Left ventricle myocardium superior (tissue), 1 donor: ENCODE measurements at places on chromosomes 6 and 20. TPM values are rescaled to one million over a fixed set of nuclear protein-coding genes. Genes with fewer than 3 reads are reported as not detected.

DNA sequence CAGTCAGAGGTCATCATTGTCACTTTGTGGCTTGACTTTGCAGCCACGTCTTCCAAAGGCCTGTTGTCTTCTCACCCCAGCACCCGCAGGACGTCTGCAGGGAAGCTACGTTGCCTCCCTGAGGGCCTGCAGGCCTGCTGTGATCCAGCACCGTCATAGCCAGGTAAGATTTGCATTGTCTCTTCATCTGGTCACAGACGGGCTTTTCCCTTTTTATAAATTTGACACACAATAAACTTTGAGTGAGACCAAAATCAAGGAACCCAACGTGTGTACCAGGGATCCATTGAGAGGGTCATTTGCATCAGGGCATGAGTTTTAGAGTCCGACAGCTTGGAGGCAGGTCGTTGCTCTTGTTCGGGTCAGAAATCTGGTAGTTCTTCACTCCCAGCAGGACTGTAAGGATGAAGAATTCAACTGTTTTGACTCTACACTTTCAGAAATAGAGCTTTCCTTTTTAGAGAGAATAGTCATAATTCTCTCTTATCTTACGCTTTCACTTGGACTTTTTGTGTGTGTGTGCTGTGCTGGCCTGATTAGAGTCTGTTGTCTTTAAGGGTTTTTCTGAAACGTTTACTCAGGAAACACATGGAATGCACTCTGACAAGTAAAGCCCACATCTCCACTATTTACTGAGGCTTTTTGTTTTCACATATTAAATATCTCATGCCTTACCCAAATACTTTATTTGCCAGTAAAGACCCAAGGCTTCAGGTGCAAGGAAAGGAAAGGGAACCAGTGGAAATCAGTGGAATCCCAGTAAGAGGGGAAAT is 177.2 kb upstream of the TAB2 start:
- no peak for DNase-seq

GRCh38 chr6:68082086-68082485 is 553.0 kb upstream of the ADGRB3 start:
- no peak for DNase-seq

DNA sequence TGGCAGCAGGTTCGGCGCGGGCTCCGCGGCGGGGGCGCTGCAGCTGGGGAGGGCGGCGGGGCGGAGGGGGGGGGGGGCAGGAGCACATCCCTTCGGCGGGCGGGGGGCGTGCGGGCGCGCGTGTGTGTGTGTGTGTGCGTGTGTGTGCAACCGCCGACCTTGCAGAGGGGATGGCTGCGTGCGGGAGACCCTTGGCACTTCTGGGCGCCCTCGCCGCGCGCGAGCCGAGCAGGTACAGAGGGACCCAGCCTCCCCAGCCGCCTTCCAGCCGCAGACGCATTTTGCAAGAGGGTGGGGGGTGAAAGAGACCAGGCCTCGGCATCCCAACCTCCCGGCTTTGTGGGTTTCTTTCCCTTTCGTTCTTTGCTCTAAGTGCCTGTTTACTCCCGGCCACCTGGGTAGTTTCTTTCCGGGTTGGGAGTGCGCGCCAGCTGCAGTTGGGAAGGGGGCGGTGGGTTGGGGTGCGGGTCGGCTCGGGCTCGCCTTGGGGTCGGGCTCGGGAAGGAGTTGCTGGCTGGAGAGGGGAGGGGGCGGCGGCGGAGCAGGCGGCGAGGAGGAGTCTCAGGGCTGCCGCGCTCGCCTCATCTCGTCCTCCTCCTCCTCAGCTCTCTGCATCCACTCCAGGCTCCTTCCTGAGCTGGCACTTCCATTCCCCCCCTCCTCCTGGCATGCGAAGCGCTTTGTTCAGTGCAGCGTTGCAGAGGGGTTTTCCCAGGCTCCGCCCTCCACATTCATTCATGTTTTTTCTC is 620 bp downstream of the HIVEP1 start:
- DNase-seq, result peak; percentile 69

DNA sequence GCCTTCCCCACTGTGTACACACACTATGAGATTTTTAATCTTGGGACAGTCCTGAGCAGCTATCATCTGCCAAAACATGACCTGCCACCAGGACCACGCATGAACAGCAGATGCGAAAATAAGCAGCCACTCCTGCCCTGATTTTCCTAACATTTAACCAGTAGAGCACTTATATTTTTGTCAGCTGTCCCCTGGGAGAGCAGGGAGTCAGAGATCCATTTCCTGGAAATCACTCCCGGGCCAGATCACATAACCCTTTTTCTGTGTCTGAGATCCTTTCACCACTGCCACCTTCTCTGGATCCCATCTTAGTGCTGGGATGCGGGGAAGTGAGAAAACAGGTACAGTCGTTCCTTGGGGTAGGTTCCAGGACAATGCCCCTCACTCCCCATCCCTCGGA is 5.7 kb downstream of the SDCBP2 start:
- peak; percentile 1 for DNase-seq

Gene BPIFB4
- not detected for total RNA-seq

- no peak for DNase-seq
These were observed 6.3 kb downstream of the EBF4 start for GRCh38 chr20:2698912-2699311.

DNA sequence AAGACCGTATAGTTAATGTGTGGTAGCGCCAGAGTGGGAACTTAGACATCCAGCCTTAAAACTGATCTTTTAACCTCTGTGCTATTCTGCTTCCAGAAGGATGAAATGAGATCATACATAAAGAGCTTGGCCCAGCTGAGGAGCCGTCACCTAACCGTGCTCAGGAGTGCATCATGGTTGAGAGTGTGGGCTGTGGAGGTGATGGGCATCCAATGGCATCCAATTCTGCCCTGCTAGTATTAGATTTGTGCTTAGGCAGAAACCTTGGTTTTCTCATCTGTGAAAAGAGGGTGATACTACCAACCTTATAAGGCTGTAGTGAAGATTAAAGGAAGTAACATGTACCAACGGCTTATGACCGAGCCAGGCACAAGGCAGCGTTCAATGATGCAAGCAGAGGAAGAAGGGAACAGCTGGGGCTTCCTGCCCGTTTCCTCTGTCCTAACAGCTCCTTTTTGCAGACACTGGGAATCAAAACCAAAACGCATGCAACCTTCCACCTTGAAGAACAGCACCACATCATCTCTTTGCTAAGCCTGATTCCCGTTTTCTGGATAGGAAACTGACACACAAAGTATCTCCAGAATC is 1.3 kb downstream of the SLC22A16 start:
- no peak for DNase-seq

GRCh38 chr6:163738304-163738703 is 323.8 kb downstream of the QKI start:
- DNase-seq, result no peak

DNA sequence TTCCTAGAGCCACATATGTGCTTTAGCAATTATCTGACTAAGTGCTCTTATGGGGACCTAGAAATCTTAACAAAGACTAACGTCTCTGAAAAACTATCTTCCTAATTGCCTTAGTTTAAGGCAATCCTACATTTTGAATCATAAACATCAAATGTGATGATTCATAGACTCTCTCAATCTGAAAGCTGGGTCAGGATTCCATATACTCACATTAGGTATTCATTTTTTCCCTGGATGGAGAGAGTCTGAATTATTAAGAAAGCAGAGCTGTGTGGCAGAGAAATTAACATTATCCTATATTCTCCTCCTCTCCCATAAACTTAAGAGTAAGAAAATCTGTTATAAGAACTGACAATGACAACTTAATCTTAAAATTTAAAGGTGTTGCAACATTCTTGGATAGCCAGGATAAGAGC is 1.6 kb upstream of the PRL start:
- DNase-seq, result no peak

Gene MYB
- 0.15 TPM for total RNA-seq

DNA sequence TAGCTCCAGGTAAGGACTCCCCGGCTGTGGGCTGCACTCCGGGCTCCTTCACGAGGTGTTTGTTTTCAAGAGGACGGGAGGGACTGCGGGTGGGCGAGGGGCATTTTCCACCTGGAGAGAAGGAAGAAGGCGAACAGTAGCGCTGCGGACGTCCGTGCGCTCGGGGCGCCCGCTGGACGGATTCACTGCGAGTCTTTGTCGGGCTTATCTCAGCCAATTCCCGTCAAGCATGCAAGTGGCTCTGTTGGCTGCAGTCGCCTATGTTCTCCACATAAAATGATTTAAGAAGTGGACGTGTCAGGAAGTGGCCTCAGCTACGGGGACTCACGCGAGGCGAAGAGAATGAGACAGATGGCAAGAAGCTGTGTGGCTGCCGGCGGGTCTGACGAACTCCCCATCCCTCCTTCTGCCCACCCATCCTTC is 332 bp downstream of the GRIK2 start:
- DNase-seq, result peak; percentile 41

- DNase-seq, result no peak
These were observed 642.6 kb downstream of the KIF16B start for GRCh38 chr20:15930311-15931305.

GRCh38 chr6:31806470-31807272 is at the start of gene LSM2:
TSS of gene LSM2 (minus strand) at chr6:31806966. CDS start at chr6:31806757, 209 bp downstream.
- peak; percentile 98 for DNase-seq

GRCh38 chr6:144394210-144394609 is 109.1 kb downstream of the UTRN start:
- no peak for DNase-seq

GRCh38 chr6:35035481-35036030 is 105.6 kb downstream of the TCP11 start:
- no peak for DNase-seq

DNA sequence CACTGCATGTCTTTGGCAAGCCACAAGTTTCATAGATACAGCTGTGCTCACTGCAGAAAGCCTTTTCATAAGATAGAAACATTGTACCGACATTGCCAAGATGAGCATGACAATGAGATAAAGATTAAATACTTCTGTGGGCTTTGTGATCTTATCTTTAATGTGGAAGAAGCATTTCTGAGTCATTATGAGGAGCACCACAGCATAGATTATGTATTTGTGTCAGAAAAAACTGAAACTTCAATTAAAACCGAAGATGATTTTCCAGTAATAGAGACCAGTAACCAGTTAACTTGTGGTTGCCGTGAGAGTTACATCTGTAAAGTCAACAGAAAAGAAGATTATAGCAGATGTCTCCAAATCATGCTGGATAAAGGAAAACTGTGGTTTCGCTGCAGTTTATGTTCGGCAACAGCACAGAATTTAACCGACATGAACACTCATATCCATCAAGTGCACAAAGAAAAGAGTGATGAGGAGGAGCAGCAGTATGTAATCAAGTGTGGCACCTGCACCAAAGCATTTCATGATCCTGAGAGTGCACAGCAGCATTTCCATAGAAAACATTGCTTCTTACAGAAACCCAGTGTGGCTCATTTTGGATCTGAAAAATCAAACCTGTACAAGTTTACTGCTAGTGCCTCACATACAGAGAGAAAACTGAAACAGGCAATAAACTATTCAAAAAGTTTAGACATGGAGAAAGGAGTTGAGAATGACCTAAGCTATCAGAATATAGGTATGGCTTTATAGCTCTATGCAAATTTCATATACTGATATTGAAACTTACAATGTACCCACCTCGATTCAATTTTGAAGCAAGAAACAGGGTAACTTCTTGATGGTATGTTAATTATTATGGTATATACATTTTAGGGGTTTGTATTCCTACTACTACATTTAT is 23.9 kb upstream of the BAG2 start:
- DNase-seq, result no peak

DNA sequence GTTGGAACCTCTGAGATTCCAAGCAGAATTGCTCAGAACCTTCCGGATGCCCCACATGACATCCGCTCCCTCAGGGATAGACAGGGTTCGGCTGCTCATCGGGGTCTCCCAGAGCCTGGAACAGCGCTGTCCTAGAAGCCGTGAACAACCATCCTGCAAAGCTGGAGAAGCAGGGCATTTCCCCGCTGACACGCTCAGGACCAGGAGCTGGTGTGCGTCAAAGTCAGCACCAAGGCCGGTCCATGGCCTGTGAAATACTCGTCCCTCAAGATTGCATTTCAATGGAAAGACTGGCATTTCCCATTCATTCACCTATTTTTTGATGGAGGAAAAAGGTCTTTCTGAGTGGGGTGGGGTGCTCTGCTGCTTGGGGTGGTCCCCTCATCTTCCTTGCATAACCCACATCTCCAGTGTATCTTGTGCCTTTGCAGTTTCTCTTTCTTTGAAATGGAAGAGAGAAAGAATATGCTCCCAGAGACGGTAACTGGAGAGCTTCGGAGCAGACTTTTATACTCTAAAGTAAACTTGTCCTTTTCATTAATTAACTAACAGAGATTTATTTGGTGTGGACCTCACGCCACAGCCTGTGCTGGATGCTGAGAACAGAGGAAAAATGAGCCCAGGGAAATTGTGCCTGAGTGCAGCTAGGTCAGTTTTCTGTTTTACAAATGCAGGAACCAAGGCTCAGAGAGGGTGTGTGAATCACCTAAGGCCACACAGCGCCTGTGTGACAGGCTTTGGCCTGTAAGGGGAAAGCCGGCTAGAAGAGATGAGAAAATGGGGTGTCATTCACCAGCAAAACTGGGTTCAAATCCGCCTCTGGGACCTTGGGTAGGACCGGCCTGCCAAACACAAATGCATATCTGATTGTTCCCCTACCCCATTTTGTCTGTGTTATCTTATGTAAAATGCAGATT is 52.4 kb downstream of the RBM38 start:
- DNase-seq, result no peak

- no peak for DNase-seq
These were observed 141.1 kb downstream of the CEBPB start for GRCh38 chr20:50331469-50332363.

DNA sequence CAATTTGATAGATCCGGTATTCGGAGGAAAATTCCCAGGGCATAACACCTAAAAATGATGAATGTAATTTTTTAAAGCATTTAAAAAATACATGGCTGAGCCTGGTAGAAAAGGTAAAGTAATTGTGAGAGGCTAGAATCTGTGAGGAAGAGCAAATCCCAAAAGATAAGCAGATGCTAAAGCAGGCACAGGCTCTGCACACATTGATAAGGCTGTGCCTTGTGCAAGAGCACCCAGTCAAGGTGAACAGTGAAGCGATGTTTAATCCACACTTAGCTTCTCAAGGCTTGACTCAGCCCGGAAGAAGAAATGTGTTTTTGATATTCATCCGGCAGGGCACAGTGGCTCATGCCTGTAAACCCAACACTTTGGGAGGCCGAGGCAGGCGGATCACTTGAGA is 5.1 kb upstream of the EPB41L2 start:
- no peak for DNase-seq

DNA sequence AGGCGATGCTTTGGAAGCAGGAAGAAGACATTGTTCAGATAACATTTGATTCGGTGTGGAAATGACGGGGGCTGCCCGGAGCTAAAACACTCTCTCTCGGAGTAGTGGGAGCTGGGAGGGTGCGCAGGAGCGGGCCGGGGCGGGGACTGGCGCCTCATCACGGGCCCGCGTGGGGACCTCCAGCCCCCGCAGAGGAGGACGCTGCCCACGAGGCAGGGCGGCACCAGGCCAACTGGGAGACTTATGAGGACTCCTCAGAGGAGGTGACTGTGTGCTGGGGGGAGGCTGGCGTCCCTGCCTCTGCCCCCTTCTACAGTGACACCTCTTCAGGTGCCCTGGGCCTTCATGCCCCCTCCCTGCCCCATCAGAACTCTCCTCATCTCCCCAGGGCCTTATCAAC is 15.2 kb downstream of the DDO start:
- no peak for DNase-seq

- peak; percentile 89 for DNase-seq
These were observed 2.7 kb upstream of the C6orf62 start for GRCh38 chr6:24721461-24722215.

Gene PAK5
- not detected for total RNA-seq
